IPS DF 6.9 (cell line): ENCODE measurements at places on chromosomes 6 and 20.

GRCh38 chr20:4151991-4152695 is 136.8 kb upstream of the RNF24 start:
- no peak overlapping the region for H3K27ac ChIP-seq
- H3K4me3 ChIP-seq: no peak overlapping the region
- no peak for DNase-seq
- peaks cover 9% of the 10 kb centered on the region; the same call in 1 of the 2 replicates for H3K27me3 ChIP-seq
- no peaks in the 10 kb centered on the region for H3K4me1 ChIP-seq

DNA sequence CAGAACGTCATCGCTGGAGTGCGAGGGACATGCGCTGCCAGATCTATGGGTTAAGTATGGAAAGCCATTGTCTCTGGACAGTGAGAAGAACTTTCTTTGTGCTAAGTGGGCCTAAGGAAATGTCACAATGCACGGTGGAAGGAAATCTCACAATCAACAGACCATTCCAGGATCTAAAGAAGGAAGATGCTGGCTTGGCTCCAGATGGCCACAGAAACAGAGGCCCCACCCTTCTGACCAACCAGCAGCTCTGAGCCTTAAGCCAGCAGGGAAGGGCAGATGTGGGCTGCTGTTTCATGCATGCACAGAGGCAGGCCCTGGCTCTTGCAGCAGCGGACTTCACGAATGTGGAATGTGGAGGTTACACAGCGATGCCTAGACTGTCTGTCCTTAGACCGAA is 156.3 kb downstream of the SOBP start:
- H3K4me3 ChIP-seq: no peak overlapping the region
- H3K36me3 ChIP-seq: no peaks in the 10 kb centered on the region
- H3K27ac ChIP-seq: no peak overlapping the region
- H3K4me1 ChIP-seq: no peaks in the 10 kb centered on the region

DNA sequence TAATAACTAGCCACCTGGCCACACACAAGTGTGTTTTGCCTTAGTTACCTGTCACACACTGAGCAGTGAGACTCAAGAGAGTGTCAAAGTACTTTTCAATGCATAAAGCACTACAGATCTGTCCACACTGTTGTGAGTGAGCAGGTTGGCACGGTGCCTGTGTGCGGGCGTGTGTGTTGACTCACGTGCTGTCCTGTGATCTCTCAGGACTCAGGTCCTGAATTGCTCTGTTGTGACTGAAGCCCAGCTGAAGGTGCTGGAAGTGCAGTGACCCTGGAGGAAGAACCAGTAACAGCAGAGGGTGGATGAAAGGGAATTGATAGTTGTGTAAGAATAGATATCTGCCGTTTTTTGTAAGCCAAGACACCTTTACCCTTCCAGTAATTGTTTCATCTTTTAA is 18.3 kb downstream of the SLC16A10 start:
- H3K4me1 ChIP-seq: no peaks in the 10 kb centered on the region
- no peak overlapping the region for H3K27ac ChIP-seq
- no peaks in the 10 kb centered on the region for H3K36me3 ChIP-seq
- H3K27me3 ChIP-seq: no peaks in the 10 kb centered on the region

DNA sequence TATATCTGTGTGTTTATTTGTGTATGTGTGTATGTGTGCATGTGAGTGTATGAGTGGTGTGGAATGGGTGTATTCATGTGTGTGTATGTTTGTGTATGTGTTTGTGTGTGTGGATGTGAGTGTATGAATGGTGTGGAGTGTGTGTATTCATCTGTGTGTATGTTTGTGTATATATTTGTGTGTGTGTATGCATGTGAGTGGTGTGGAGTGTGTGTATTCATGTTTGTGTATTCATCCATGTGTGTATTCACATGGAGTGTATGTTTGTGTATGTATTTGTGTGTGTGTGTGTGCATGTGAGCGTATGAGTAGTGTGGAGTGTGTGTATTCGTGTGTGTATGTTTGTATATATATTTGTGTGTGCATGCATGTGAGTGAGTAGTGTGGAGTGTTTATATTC is 66.6 kb downstream of the PPP1R14C start:
- DNase-seq: no peak
- no peaks in the 10 kb centered on the region for H3K4me1 ChIP-seq
- H3K36me3 ChIP-seq: no peaks in the 10 kb centered on the region
- no peaks in the 10 kb centered on the region for H3K27me3 ChIP-seq
- no peak overlapping the region for H3K4me3 ChIP-seq

- H3K27me3 ChIP-seq: no peaks in the 10 kb centered on the region
- H3K27ac ChIP-seq: no peak overlapping the region
- DNase-seq: no peak
- no peak overlapping the region for H3K4me3 ChIP-seq
Observed at GRCh38 chr6:40778196-40778595, 191.0 kb upstream of the LRFN2 start.

- no peak for DNase-seq
- H3K4me1 ChIP-seq: no peaks in the 10 kb centered on the region
- no peaks in the 10 kb centered on the region for H3K36me3 ChIP-seq
- H3K4me3 ChIP-seq: no peak overlapping the region
Observed at GRCh38 chr20:10919396-10920140, 245.8 kb upstream of the JAG1 start.
